ENCODE measurements at places on chromosomes 2 and 18.

- DNase-seq = no peak
Observed at GRCh38 chr2:71859211-71859847, 288.3 kb downstream of the CYP26B1 start.

- no peak for DNase-seq
Observed at GRCh38 chr2:8714283-8714682, 32.4 kb downstream of the ID2 start.

DNA sequence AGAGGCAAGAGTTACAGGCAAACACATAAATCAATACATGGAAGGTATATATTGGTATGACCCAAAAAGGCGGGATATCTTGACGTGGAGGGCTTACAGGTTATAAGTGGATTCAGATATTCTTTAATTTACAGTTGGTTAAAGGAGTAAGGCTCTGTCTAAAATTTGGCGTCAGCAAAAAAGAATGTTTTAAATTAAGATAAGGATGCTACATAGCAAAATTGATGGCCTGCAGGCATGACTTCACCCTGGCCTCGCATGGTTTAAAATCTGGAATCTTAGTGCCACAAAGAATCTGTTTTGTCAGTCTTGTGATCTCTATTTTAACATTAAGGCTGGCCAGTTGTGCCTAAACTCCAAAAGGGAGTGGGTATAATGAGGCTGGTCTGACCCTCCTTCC is 58.4 kb upstream of the REL start:
- no peak for DNase-seq

DNA sequence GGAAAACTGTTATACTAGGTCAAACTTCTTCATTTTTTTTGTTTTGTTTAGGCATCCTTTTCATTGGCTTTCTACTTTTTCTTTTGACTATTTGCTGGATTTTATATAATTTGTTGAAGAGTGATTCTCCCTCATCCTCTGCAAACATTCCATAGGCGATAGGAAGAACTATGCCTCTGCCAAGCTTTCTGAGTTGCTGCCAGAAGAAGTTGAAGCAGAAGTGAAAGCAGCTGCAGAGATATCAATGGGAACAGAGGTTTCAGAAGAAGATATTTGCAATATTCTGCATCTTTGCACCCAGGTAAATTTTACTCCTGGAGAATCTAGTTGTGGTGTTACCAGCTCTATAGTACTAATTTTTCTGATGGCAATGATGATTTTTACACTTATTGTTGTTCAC is 25.4 kb downstream of the NOP58 start:
- no peak for DNase-seq

- no peak for DNase-seq
Observed at GRCh38 chr2:111710085-111710484, 173.9 kb downstream of the ANAPC1 start.

DNA sequence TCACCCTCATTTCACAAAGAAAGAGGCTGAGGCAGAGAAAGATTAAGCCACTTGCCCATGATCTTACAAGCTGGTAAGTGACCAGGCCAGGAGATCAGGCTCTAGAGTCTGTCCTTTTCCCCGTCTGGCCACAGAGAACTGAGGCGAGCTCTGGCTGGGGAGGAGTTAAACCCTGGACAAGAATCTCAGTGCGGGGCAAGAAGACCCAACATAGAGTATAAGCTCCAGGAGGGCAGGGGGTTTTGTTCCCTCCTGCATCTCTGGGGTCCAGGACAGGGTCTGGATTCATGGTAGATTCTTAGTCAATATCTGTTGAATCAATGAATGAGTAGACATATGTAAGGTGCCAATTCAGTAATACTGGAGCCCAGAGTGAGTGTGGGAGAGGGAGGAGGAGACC is 12.9 kb upstream of the INPP5D start:
- DNase-seq = no peak

- no peak for DNase-seq
Observed at GRCh38 chr2:30514134-30514847, 67.2 kb downstream of the LCLAT1 start.

- DNase-seq = peak; percentile 90
Observed at GRCh38 chr2:28583899-28584553, 88.2 kb downstream of the PLB1 start.

- no peak for DNase-seq
Observed at GRCh38 chr2:71831193-71831577, 316.5 kb downstream of the CYP26B1 start.

DNA sequence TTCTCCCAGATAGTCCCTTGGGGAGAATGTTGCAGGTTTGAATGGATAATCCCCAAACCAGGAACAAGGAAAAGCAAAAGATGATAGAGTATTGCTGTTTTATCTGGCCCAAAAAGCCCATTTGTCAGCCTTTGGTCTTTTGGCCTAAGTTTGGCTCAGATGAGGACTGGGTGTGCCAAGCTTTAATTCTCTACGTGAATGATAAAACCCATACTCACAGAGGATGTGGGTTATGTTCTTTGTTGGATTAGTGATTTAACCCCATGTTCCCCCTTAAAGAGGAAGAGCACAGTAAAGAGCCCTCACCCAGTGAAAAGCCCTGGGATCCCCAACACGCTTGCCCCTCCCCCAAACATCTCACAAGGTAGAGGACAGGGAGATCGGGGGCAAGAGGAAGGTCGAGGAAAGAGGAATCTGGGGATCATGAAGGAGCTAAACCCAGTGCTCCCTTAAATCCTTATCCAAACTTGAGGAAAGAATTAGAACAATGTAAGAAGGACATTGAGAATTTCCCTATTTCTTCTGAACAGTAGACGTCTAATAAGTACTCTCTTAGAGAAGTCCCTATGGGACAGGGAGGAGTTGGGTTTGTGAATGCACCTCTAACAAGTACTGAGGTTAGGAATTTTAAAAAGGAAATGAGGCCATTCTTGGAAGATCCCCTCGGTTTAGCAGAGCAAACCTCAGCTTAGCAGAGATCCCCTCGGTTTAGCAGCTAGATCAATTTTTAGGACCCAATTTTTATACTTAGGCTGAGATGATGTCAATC is 105.0 kb downstream of the HIBCH start:
- no peak for DNase-seq

- DNase-seq = no peak
Observed at GRCh38 chr2:1978706-1979105, 234.4 kb upstream of the PXDN start.

DNA sequence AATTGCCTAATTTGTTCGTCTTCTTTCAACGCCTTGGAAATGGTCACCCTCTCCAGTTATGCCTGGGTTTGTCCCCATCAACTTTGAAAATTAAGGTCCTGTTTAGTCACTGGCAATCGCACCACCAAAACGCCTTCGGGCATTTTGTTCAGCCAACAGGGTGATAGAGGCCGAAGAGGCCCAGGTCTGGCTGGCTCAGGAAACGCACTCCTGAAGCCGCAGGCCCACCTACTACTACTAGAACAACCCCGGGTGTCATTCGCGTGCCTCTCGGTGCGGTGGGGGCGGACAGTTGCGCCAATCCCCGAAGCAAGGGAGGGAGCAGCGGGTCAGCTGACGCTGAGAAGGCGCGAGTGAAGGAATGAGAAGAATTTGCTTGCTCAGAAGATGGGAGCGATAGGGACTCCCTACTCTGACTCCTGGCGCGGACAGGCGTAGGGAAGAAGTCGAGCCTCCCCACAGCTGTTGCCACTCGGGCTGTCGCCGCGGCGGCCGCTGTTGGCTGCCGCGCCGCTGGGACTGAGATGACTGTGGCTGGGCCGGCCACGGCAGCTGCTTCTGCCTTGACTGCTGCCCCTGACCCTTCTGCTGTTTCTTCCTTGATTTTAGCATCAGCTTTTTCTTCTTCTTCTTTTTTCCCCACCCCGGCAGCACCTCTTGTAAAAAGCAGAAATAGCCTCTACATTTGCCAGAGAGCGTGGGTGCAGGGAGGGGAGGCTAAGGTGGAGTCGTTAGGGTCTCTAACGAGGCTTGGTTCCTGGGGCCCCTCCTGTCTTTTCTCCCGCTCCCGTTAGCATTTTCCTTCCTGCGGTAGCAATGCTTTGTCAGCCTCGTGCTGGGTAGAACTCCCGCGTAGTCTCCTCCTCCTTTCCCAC is 387.6 kb downstream of the FIGN start:
- peak; percentile 29 for DNase-seq

Measured in suppressor macrophage treated with lipopolysaccharide for 4 hours (primary cell).